ENCODE measurements at places on chromosomes 4 and X. TPM values are rescaled to one million over a fixed set of nuclear protein-coding genes. Genes with fewer than 3 reads are reported as not detected.

The CSAG2 gene
- total RNA-seq, result 1.1 TPM

The CDS1 gene
- 0.12 TPM for total RNA-seq

The BLOC1S4 gene
- 21.2 TPM for total RNA-seq

The HPGDS gene
- not detected for total RNA-seq

The TMEM154 gene
- 0.60 TPM for total RNA-seq

The ZAR1 gene
- total RNA-seq, result 0.12 TPM

The SPANXB1 gene
- total RNA-seq, result 7.0 TPM

The GPRASP3 gene
- 1.3 TPM for total RNA-seq

The ZCCHC18 gene
- total RNA-seq, result 0.20 TPM

The SPARCL1 gene
- total RNA-seq, result 0.39 TPM

The DKK2 gene
- 5.1 TPM for total RNA-seq

The GLRB gene
- total RNA-seq, result 11.1 TPM

The CT45A8 gene
- not detected for total RNA-seq

The CPZ gene
- total RNA-seq, result 4.0 TPM

The CPLX1 gene
- not detected for total RNA-seq

The NPNT gene
- total RNA-seq, result not detected

The AREG gene
- total RNA-seq, result 2.4 TPM

The CRLF2 gene
- not detected for total RNA-seq

The CT55 gene
- total RNA-seq, result 0.39 TPM

The TREX2 gene
- not detected for total RNA-seq

The GLRA3 gene
- not detected for total RNA-seq

The XAGE3 gene
- not detected for total RNA-seq

The WWC2 gene
- 21.4 TPM for total RNA-seq

All from RPMI7951 (cell line).